ENCODE measurements at places on chromosomes 6 and 20.

GRCh38 chr6:104601131-104601651, 258.5 kb downstream of the HACE1 start:
- DNase-seq, result no peak

DNA sequence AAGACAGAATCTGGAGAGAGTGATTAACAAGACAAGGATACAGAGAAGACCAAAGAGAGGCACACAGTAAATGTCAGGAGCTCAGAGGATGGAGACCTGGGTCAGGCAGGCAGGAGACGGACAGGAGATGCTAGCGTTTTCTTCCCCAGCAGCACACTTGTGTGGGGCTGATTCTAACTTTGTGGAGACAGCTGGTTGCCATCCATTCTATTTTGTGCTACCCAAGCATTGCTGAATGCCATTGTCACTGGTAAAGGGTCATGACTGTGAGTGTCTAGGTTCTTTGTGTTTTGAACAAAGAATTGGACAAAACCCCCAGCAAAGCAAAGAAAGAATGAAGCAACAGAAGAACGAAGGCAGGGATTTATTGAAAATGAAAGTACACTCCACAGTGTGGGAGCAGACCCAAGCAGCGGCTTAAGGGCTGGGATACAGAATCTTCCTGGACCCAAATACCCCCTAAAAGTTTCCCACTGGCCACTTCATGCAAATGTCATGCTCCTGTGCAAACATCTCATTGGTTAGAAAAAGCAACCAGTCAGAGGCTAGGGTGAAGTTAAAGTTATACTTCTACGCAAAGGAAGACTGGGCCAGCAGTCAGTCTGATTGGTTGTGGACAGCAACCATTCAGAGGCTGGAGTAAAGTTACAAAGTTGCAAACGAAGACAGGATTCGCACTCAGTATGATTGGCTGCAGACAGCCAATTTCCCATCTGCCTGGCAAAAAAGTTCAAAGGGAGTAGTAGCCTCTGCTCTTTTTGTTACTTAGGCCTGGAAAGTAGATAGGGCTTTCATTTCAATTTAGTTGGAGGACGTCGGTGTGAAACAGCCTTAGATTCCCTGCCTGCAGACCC, 17.5 kb downstream of the PTK7 start:
- no peak for DNase-seq

GRCh38 chr20:47361057-47361915, 4.8 kb upstream of the ZMYND8 start:
- no peak for DNase-seq

- DNase-seq, result no peak
Observed at GRCh38 chr6:164109770-164110140, 695.2 kb downstream of the QKI start.

GRCh38 chr6:151241853-151242252, 2.1 kb downstream of the AKAP12 start:
- DNase-seq, result no peak

DNA sequence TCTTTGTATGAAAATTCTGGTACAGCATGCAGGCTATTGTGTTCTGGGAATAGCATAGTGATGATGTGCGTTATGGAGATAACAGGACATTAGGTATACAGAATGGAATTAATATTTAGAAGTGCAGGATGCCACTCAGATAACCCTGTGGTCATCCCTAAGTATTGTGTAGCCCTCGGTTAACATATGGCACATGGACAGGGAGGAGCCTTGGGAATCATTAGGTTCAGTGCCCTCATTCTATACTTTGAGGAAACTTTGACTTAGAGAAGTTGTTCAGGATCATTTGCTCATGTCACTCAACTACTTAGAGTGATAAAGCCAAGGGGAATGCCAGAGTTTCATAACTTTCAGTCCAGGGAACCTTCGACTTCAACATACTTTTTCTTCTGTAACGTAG, 185.9 kb downstream of the UST start:
- no peak for DNase-seq

DNA sequence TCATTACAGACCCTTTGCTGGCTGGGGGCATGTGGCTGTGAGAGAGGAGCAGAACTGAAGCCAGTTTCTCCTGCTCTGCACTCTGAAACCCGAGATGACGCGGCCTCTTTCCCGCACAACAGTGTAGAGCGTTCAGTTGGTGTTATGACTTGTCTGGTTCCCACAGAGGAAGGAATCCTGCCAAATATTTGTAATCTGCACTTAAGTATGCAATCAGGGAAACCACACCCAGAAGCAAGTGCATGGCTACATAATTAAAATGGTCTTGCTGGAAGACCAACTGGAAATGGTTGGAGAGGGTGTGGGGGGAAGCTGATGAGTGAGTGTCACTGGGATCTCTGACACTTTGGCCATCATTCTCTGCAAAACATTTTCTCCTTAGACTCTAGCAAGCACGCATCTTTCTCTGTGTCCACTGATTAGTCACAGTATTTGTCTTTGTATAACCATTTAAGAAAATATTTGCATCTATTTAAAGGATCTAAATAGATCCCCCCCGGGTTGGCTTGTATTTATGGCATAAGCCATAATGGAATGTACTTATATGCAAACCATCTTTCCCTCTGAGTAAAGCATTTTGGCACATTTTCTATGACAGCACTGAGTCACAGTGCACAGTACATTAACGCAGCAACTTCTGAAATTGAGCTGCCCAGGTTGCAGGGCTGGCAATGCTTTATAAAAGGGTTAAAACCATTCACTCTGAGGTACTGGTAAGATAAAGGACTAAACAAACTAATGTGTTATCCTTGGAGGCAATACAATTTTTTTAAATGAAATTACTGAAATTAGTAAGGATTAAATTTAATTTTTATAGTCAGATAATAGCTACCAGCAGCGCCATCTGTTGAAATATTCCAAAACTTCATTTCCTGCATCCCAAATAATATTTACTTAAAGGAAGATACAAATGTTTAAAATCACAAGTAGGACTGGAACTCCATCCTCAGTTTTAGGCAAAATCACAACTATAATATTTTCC, 76.7 kb downstream of the FOXC1 start:
- DNase-seq, result no peak

DNA sequence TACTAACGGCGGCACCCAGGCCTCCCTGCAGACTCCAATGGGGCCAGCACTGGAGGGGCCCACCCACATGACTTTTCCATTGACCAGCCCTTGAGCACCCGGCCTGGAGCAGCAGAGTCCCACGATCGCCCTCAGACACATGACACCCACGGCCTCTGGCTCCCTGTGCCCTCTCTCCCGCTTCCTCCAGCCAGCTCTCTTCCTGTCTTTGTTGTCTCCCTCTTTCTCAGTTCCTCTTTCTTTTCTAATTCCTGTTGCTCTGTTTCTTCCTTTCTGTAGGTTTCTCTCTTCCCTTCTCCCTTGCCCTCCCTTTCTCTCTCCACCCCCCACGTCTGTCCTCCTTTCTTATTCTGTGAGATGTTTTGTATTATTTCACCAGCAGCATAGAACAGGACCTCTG, 26.1 kb upstream of the FANCE start:
- DNase-seq, result no peak

GRCh38 chr6:53313784-53314400, 34.9 kb downstream of the ELOVL5 start:
- no peak for DNase-seq

GRCh38 chr6:4281341-4282293, 146.2 kb upstream of the ECI2 start:
- peak; percentile 33 for DNase-seq

- no peak for DNase-seq
Observed at GRCh38 chr20:59422872-59423544, 122.6 kb downstream of the EDN3 start.

- DNase-seq, result no peak
Observed at GRCh38 chr6:135053406-135053805, 1.2 kb downstream of the HBS1L start.

- no peak for DNase-seq
Observed at GRCh38 chr6:128801621-128802020, 81.3 kb upstream of the LAMA2 start.

- DNase-seq, result no peak
Observed at GRCh38 chr6:21161707-21162106, 431.8 kb upstream of the SOX4 start.

GRCh38 chr6:17505767-17506280, 94.3 kb upstream of the FAM8A1 start:
- no peak for DNase-seq

DNA sequence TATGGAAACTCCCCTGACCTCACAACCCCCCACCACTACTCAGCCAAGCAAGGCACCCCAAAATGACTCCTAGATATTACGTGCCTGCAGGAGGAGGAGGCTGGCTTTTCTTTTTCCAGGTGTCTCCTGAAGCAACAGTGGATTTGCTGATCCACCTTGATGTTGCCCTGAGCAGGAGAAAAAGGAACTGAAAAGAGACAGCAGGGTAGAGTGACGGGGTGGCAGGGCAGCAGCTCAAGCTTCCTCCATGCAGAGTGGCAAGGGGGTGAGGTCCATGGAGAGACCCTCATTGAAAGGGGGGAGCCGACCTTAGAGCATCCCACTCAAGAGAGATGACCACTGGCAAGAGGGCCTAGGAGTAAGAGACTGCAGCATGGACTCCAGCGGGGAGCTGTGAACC, 112.0 kb upstream of the SIRPA start:
- DNase-seq, result no peak

- DNase-seq, result no peak
Observed at GRCh38 chr6:47521961-47522360, 44.4 kb downstream of the CD2AP start.

DNA sequence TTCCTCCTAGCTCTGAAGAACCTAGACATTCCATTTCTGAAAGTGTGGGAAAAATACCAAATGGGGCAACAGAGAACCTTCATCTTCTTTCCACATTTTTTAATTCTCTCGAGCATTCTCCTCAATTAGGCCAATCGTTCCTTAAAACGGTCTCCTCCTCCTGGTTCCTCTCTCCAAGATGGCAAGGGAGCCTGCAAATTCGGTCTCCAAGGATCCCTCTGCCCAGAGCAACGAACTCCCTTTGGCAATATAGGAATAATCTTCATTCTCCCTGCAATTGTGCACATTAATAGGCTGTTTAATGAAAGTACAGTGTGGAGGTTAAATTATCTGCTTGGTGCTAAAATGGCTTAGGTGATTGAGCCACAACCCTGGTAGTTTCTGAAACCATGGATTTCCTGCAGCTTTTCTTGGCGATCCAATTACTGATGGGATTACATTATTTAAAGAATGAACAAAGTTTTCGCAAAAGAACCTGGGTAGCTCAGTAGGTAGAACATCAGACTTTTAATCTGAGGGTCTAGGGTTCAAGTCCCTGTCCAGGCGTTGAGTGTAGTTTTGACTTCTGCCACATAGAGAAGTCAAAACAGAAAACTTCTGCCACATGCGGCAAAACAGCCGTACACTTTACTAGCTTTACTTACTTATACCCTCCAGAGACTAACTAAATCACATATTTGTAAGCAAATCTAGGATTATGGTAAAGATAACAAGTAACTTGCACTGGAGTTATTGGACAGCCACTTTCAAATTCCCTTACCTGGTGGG, 102.9 kb upstream of the ZNF184 start:
- DNase-seq, result peak; percentile 54

DNA sequence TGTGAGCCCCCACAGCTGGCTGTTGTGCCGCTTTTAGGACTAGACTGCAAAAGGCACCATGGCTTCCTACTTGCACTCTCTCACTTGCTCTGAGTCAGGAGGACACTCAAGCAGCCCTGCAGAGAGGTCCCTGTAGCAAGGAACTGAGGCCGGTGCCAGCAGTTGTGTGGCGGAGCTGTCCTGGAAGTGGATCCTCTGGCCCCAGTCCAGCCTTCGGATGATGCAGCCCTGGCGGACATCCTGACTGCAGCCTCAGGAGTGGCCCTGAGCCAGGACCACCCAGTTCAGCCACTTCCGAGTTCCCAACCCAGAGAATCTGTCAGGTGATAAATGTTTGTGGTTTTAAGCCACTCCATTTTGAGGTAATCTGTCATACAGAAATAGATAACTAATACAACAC, 17.5 kb downstream of the CTCFL start:
- no peak for DNase-seq

- DNase-seq, result peak; percentile 63
Observed at GRCh38 chr20:36092398-36093024, 62.0 kb upstream of the EPB41L1 start.

DNA sequence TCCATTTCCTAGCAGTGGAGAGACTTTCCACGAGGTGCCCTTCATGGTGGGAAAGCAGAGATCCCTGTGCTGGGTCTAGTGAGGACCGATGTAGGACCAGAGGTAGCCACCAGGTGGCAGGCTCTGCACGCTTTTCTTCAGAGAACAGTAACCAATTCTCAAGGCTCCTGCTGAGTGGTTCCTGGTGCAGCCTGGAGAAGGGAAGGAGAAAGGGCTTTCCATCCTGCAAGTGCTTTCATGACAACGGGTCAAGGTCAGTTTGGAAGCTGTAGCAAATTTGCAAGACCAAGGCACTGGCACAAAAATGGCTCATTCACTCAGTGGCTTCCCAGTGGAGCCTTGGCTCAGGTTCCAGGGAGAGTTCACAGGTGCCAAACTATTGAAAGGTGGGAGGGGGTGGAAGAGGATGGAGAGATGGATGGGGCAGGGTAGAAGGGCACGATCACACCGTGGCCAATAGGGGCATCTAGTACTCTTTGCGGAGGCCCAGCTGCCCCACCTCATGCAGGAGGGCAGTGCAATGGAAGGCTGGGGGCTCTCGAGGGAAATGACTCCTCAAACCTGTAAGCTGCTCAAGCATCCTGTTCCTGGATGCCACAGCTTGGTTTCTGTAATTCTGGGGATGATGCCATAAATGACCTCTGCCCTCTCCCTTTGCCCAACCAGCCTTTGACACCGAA, 25.5 kb upstream of the KCNK16 start:
- DNase-seq, result peak; percentile 86

DNA sequence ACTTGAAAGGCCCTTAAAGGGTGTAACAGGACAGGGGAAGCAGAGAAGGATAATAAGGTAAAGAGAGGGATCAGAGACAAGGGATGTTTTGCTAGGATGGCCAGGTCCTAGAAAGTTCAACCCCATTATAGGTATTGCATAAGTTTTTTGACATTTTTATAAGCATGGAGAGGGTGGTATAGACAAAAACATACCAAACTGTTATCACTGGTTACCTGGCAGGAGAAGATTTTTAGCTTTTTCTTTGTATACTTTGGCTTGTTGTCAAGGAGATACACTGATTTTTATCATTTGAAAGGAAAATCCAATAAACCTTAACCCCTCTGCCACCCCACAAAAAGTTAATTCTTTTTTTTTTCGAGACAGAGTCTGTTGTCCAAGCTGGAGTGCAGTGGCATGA, 28.4 kb downstream of the ZMYND8 start:
- DNase-seq, result no peak

DNA sequence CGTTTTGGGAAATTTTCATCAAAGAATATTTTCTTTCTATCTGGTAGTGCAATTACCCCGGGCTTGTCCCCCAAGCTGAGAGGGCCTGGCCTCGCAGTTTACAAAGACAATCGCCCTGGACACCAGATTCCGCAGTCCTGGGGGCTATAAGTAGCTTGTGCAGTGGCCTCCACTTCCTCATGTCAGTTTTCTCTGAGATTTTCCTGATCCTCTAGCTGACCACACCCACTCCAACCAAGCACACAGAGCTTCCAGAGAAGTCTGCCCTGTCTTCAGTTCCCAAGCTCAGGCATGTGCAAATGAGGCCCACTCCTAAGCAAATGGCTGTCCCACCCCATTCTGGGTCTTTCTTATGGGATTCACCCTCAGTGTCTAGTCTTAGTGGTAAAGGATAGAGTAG, 245.3 kb downstream of the MAFB start:
- no peak for DNase-seq

GRCh38 chr20:44597930-44598329, 15.6 kb downstream of the PKIG start:
- no peak for DNase-seq
